ENCODE measurements at places on chromosomes 6 and 20. TPM values are rescaled to one million over a fixed set of nuclear protein-coding genes. Genes with fewer than 3 reads are reported as not detected.

- peak; percentile 39 for DNase-seq
These were observed 57.6 kb upstream of the FOXP4 start for GRCh38 chr6:41488433-41489119.

GRCh38 chr6:131914967-131915751 is 36.0 kb downstream of the CCN2 start:
- DNase-seq = peak; percentile 84

DNA sequence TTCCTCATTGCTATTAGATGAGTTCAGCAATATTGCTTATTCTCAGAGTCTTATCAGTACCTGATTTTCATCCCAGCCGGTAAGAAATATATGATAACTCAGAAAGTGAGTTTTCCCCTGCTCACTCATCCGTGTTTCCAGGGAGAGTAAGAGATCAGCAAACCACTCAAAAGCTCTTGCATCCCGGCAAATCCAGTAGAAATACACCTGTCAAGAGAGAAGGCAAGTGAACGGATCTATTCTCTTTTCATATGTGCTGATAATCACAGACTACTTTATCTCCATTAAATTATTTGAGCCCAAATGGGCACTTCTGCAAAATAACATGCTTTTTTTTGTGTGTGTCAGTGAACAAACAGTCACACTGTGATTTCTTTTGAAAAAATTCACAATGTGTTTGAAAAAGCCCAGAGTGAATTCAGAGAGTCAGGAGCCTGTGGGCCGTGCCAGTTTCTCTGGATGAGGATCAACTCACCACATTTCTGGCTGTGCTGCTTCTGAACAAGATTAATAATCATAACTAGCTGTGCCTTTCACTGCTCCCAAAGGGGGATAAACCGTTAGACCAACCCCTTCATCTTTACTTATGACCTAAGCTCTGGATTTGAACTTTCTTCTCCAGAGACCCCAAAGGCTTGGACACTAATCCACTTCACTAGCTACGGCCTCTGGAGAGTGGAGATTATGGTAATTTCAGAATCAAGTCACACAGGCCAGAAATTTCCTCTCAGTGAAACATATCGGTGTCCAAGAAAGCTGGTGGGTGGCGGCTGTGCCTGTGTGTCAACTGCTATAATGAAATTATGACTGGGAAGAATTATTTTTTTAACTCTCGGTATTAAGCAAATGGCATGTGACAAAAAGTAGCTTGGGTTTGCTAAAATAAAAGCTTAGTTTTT is 44.2 kb downstream of the NOX3 start:
- no peak for DNase-seq

GRCh38 chr20:49595811-49596561 is 28.0 kb upstream of the PTGIS start:
- peak; percentile 82 for DNase-seq

- DNase-seq = peak; percentile 82
These were observed 13.0 kb downstream of the RPP21 start for GRCh38 chr6:30357678-30358540.

GRCh38 chr20:10708351-10709185 is 34.8 kb upstream of the JAG1 start:
- DNase-seq = peak; percentile 72

- DNase-seq = peak; percentile 94
These were observed 336.8 kb downstream of the RFPL4B start for GRCh38 chr6:112683926-112684325.

DNA sequence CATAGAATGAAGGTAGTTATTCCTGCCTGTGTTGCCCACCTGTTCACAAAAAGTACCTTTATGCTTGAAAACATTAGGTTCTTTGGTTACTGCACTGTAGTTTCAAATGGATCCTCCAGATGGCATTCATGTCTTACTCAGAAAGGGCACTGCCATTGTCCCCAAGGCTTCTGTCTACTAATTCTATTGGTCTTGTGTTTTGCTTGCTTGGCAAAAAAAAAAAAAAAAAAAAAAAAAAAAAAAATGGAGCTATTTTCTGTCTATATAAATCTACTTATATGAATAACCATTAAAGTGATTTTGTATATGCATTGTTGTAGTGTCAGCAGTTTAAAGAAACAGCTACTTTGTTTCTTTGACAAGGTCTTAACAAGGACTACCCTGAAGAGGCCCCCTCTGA is 12.7 kb upstream of the EFHC1 start:
- DNase-seq = peak; percentile 79

GRCh38 chr6:125546841-125547251 is 202.6 kb upstream of the HEY2 start:
- DNase-seq = peak; percentile 28

DNA sequence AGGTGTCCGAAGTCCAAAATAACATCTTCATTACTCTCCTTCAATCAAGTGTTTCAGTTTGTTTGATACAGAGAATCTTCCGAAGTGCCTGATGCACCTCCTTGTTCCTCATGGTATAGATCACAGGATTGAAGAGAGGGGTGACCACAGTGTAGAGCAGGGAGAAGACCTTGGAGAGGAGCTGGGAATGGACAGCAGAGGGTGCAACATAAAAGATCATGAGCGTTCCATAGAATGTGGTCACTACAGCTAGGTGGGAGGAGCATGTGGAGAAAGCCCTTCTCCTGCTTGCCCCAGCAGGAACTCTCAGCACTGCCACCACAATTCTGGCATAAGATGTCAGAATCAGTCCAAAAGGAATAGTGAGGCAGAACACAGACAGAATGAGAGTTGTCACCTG is 11.9 kb downstream of the OR12D1 start:
- DNase-seq = no peak

- DNase-seq = no peak
These were observed 7.4 kb downstream of the CALHM5 start for GRCh38 chr6:116518621-116519368.

DNA sequence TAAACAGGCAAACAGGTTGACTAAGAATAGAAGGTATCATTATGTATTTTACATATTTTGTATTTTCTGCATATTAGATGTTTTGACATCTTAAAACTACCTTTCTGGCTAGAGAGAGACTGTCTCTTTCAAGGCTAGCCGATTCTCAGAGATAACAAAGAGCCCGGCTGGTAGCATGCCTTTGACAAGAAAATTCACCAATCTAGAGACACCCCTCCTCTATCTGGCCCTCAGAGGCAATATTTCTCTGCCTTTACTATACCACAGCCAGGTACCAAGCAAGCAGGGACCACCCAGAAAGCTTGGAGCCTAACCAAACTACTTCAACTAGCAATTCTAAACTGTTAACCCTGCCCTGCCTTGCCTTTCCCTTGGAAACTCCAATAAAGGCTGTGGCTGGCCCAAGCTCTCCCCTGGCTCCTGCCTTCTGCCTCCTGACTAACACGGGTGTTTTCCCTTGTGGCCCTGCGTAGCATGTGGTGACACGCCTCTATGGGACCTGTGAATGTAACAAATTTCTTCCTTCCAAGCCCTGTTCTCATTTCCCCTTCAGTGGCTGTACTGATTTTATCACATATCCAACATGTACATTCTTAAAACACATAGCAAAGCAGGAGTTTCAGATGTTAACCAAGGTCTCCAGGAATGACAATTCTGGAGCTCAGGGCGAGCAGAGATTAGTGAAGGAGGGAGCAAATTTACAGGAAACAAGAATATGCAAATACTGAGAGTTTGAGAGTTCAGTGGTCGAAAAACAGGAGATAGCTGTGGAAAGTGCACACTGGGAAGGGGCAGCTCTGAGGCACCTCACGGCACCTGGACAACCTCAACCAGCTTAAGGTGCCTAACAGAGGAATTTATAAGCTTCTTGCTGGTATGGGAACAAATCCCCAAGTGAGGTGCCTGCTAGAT is 120.8 kb downstream of the BACH2 start:
- DNase-seq = no peak

- DNase-seq = no peak
These were observed 220.3 kb downstream of the NRN1 start for GRCh38 chr6:5786321-5786968.

GRCh38 chr6:100806296-100806695 is 74.8 kb downstream of the ASCC3 start:
- no peak for DNase-seq

- DNase-seq = peak; percentile 98
These were observed 59.9 kb upstream of the MAP7 start for GRCh38 chr6:136609873-136610706.

DNA sequence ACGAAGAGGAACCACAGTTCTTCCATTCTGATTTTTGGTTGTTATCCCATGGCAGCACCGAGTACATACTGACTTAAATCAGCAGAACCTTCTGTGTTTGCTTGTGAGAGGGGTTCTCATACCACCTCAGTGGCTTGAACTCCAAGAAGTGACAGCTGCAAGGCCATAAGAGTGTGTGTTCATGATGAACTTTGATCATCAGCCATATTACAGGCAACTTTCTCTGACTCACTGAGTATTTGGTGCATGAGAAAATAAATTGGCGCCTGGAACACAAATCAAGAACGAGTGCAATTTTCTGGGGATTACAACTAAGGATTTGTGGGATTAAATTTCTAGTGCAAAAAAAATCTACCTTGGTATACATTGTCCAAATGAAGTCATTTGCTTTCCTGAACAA is 68.9 kb downstream of the CYP39A1 start:
- DNase-seq = peak; percentile 41

DNA sequence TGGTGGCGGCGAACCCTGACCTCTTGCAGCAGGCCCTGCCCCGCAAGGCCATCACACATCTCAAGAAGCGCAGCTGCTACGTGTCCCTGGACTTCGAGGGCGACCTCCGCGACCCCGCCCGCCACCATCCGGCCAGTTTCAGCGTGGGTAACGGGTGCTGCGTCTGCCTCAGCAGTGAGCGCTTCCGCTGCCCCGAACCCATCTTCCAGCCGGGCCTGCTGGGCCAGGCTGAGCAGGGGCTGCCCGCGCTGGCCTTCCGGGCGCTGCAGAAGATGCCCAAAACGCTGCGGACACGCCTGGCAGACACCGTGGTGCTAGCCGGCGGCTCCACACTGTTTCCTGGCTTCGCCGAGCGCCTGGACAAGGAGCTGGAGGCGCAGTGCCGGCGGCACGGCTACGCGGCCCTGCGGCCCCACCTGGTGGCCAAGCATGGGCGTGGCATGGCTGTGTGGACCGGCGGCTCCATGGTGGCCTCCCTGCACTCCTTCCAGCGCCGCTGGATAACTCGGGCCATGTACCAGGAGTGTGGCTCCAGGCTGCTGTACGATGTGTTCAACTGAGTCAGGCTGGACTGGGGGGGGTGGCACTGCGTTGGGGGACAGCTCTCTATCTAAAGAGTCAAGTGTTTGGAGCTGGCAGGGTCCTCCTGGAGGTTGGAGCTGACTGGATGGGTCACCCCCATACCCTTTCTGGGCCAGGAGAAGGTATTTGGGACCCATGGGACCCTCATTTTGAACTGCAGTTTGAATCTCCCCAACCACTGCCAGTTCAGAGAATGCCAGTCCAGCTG is 1.1 kb downstream of the ACTL10 start:
- peak; percentile 85 for DNase-seq

DNA sequence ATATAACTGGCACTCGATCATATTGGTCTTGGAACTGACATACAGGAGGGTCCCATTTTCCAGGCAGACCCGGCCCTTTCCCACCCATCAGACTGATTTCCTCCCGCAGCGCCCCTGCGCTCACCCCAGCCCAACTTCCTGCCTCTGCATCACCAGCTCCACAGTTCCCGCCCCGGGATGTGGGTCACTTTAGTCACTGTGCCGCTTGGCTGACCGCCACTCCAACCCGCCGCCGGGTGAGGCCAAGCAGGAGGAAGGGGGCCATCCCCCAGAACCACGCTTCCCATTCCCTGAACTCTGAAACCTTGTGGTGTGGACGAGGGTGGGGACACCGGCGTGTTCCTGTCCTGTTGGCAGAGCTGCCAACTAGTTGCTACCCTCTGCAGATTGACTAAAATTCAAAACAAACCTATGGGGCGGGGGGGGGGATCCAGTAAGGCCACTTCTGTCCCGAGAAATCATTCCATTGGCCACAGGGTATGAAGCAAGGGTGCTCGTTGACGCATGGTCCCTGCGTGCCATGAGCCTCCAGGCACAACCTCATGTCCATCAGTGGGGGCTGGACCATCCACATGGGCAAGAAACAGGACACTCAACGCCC is 12.3 kb downstream of the TGM2 start:
- peak; percentile 56 for DNase-seq

DNA sequence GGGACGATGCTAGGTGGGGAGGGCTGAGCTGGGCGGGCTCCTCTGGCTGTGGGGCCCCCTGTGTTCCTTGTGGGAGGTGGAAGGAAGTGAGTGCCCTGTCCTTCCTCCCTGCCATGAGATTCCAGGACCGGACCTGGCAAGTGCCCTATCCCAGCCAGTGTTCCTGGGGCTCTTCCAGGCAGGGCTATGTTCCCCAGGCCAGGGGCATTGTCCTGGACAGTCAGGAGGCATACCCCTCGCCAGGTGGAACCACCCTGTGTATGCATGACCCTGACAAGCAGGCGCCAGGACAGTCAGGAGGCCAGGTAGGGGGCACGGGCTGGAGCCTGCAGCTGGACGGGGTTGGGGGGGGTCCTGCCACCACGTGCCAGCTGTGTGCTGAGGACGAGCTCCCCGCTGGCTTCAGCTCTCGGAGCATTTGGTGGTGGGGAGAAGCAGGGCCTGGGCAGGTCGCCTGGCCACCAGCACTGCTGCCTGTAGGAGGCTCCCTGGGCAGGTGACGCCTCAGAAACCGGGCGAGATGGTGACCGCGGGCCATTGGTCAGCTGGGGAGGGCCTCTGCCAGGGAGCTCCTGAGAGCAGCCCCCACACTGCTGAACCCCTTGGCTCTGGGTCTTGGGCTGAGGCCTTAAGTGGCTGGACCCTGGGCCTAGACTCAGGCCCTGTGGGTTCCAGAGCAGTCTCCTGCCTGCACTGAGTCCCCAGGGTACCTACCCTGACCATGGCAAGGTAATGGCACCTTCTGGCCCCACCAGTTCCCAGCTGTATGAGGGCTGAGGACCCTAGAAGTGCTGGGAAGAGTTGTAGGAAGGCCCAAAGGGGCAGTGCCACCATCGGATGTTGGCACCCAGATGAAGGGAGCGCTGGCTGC is 694 bp downstream of the SLC17A9 start:
- peak; percentile 60 for DNase-seq

- DNase-seq = no peak
These were observed 104.1 kb downstream of the ZFP64 start for GRCh38 chr20:52087471-52087870.

The C6orf163 gene
- total RNA-seq = 1.5 TPM

The SGK2 gene
- not detected for total RNA-seq

The STMND1 gene
- not detected for total RNA-seq

The RAE1 gene
- 21.5 TPM for total RNA-seq

The PPARD gene
- 15.9 TPM for total RNA-seq

The MLN gene
- total RNA-seq = not detected

Measured in GM23248 (cell line).